ENCODE measurements at places on chromosomes 4 and X.

GRCh38 chrX:51694254-51694653 lies 11.6 kb upstream of the CENPVL2 start:
- H3K27ac ChIP-seq: no peak overlapping the region
- H3K4me1 ChIP-seq: no peaks in the 10 kb centered on the region
- no peak for DNase-seq
- no peak overlapping the region for H3K4me3 ChIP-seq
- H3K36me3 ChIP-seq: no peaks in the 10 kb centered on the region

GRCh38 chr4:148634476-148634875 lies 192.3 kb upstream of the NR3C2 start:
- H3K36me3 ChIP-seq: 0 out of 2 replicates have a peak, but pooled peaks cover 2% of the 10 kb centered on the region
- no peak overlapping the region for H3K4me3 ChIP-seq
- H3K27ac ChIP-seq: no peak overlapping the region
- H3K27me3 ChIP-seq: no peaks in the 10 kb centered on the region

GRCh38 chr4:102783006-102783405 lies 22.2 kb upstream of the MANBA start:
- DNase-seq: no peak
- no peaks in the 10 kb centered on the region for H3K27me3 ChIP-seq
- H3K4me3 ChIP-seq: no peak overlapping the region

DNA sequence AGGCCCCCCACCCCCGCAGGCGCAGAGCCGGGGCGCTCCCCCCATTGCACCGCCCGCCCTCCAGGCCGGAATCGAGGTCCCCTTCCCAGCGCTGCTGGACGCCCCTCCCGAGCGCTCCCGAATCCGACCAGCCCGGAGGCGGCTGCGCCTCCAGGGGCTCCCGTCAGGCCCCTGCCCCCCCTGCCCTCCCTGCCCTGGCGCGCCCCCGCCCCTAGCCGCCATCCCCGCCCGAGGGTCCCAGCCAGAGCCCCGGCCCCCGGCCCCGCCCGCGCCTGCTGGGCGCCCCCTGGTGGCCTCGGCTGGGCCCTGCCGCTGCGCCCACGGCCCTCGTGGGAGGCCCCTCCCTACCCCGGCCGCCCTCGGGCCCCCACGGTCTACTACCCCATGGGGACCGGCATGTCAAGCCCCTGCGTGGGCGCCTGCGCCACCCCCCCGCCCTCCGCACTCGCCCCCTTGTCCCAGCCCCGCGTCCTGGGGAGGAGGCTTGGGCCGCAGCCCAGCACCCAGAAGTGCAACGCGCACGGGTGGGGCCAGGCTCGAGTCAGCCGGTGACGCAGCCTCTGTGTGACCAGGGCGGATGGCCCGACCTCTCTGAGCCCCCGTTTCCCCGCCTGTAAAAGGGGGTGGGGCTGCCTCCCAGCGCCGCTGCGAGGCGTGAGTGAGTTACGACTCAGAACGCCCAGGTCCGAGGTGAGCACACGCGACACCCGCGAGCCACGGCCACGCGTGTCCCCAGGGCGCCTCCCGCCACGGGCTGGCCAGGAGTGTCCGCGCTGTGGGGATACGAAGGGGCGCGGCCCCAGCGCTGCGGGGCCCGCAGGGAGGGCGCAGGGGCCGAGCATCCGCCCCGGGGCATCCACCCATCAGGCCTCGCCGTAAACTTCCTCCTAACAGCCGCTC lies 104.9 kb downstream of the FAM53A start:
- peaks cover 7% of the 10 kb centered on the region for H3K4me1 ChIP-seq
- H3K4me3 ChIP-seq: peak overlapping the region; percentile 30
- H3K36me3 ChIP-seq: no peaks in the 10 kb centered on the region

GRCh38 chrX:39331082-39331704 lies 529.9 kb downstream of the MID1IP1 start:
- no peak for DNase-seq
- H3K4me3 ChIP-seq: no peak overlapping the region
- no peak overlapping the region for H3K27ac ChIP-seq
- H3K27me3 ChIP-seq: no peaks in the 10 kb centered on the region
- H3K36me3 ChIP-seq: no peaks in the 10 kb centered on the region

GRCh38 chr4:95517576-95518345 lies 31.0 kb downstream of the UNC5C start:
- no peaks in the 10 kb centered on the region for H3K4me1 ChIP-seq
- H3K36me3 ChIP-seq: no peaks in the 10 kb centered on the region
- no peak overlapping the region for H3K4me3 ChIP-seq
- no peak overlapping the region for H3K27ac ChIP-seq
- H3K27me3 ChIP-seq: no peaks in the 10 kb centered on the region
- DNase-seq: no peak

- H3K4me1 ChIP-seq: peaks cover 2% of the 10 kb centered on the region
- no peak overlapping the region for H3K4me3 ChIP-seq
- DNase-seq: no peak
Measured at GRCh38 chrX:71923516-71923915, 12.9 kb downstream of the NHSL2 start.

DNA sequence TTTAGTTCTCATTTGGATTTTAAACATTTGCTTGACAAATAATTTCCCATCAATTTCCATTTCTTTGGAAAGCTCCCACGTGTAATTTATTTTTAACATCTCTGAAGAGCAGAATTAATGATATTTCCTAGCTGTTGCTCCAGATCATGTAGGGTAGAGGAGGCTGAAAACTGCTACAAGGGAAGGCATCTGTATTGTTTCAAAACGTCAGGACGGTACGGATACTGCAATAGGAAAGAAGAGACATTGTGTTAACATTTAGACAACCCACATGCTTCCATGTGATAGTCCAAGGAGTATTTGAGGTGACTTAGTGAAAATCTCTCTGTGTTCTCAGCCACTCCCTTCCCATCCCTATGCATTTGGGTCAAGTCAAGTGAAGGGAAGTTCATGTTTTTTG lies 15.4 kb upstream of the ADH1B start:
- H3K36me3 ChIP-seq: no peaks in the 10 kb centered on the region
- no peak overlapping the region for H3K27ac ChIP-seq
- no peaks in the 10 kb centered on the region for H3K4me1 ChIP-seq
- no peak overlapping the region for H3K4me3 ChIP-seq

- H3K27ac ChIP-seq: no peak overlapping the region
- H3K4me3 ChIP-seq: no peak overlapping the region
- no peak for DNase-seq
- H3K27me3 ChIP-seq: no peaks in the 10 kb centered on the region
- H3K36me3 ChIP-seq: no peaks in the 10 kb centered on the region
Measured at GRCh38 chr4:94947681-94948108, 189.9 kb downstream of the BMPR1B start.

DNA sequence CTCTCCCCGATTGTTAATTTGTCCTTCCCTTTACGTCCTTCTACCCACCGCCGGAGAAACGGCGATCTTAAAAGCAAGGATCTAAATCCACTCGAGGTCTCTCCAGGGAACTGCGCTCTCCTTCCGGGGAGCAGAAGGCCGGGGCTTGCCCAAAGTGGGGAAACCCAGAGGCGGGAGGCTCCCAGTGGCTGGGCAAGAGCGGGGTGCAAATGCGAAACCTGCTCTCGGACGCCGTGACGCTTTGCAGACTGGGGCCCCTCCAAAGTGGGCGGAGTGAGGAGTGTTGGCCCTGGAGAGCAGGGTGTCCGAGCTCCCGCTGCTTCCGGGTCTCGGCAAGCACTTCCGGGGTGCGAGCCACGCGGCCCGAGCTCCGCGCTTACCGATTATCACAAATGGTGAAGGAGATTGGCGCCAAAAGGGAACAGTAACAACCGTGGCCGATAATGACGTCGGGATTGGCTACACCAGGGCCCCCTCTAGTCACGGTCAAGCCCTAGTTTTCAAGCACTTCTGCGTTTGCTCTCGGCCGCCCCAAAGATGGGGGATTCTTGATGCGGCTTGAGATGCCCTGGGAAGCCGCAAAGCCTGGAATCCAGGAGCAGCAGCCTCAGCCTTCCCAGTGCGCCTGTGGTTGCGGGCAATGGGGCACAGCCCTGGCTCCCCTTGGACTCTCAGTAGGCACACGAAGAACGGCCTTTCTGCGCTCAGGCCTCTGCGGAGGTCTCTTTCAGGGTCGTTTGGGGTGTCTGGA lies 29.0 kb downstream of the HAND2 start:
- no peak for DNase-seq
- peak overlapping the region; percentile 54 for H3K4me3 ChIP-seq
- H3K27ac ChIP-seq: no peak overlapping the region
- H3K4me1 ChIP-seq: peaks cover 2% of the 10 kb centered on the region
- peaks cover 59% of the 10 kb centered on the region for H3K27me3 ChIP-seq

- H3K27ac ChIP-seq: no peak overlapping the region
- no peaks in the 10 kb centered on the region for H3K4me1 ChIP-seq
- H3K36me3 ChIP-seq: peaks cover 12% of the 10 kb centered on the region
- no peak for DNase-seq
- H3K4me3 ChIP-seq: peak overlapping the region; percentile 72
Measured at GRCh38 chr4:39528061-39528465, 824 bp upstream of the UGDH start.

DNA sequence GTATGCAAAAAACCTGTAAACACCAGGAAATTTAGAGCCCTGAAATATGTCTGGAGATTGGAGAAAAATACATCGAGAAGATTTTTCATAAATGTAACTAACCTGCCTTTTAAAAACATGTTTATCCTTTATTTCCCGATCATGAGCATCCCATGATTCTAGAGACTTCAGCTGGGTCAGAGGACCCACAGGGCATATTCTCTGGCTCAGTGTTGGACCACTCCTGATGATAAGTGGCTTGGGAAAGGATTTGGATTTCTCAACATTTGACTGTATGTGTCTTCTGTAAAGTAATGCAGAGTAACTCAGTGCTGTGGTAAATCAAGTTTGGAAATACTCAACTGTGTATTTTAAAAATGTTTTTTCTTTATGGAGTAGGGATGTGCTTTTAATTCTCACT lies 40.0 kb upstream of the ANK2 start:
- no peaks in the 10 kb centered on the region for H3K4me1 ChIP-seq
- H3K27me3 ChIP-seq: no peaks in the 10 kb centered on the region
- H3K27ac ChIP-seq: no peak overlapping the region
- H3K36me3 ChIP-seq: no peaks in the 10 kb centered on the region
- no peak overlapping the region for H3K4me3 ChIP-seq

DNA sequence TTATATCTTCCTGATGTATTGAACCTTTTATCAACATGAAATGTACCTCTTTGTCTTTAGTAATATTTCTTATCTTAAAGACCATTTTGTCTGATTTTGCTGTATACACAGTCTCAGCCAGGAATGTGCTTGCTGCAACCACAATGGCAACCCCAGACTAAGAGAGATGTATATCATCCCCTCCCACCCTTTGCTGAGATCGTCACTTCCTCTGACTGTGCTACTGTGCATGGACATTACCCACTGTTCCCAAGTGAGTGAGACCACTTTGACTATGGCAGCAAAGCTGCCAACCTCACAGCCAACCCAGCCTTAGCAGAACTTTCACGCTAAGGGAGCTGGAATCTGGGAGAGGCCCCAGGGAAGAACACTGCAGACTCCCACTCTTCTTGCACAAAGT lies 46.0 kb downstream of the EIF2S3 start:
- no peak overlapping the region for H3K27ac ChIP-seq
- no peaks in the 10 kb centered on the region for H3K27me3 ChIP-seq
- no peaks in the 10 kb centered on the region for H3K4me1 ChIP-seq
- no peak overlapping the region for H3K4me3 ChIP-seq
- no peak for DNase-seq

DNA sequence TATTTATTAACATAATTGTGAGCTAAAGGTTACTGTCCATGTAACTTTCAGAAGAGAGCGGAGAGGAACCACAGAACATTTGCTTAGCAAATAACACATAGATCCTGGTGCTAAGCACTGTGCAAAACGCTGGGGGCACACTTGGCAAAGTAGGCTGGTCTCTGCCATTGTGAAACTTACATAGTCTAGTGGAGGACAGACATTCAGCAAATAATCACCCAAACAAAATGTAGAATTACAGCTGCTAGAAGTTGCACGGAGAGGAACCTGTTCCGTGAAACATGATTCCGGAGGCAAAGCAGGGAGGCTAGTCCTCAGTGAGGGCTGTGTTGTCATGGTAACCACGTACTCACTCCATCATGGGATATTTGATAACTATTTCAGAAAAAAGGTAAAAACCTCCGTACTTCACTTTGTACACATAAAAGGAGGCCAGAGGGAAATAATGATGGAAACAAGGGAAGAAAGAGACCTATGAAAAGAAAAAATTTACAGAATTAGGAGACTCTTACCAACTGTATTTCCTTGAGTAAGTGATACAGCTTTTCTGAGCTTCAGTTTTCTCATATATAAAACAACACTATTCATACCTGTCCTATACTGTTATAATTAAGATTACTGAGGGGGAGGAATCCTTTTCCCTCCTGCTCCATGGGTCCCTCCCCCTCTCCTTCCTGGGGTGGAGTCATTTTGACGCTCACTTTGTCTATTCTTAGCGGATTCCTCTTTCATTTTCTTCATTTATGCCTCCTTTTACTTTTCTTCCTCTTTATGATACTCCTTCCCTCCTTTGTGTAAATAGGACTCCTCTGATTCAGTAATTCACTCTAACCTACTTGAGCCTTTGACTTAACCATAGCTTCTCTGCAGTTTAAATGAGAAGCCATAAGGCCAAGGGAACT lies 825 bp upstream of the RASGEF1B start:
- peak overlapping the region; percentile 89 for H3K4me3 ChIP-seq
- DNase-seq: no peak
- no peaks in the 10 kb centered on the region for H3K36me3 ChIP-seq

GRCh38 chrX:139738581-139738980 lies 30.6 kb upstream of the MCF2 start:
- DNase-seq: no peak
- no peak overlapping the region for H3K4me3 ChIP-seq
- no peak overlapping the region for H3K27ac ChIP-seq
- H3K4me1 ChIP-seq: no peaks in the 10 kb centered on the region
- H3K36me3 ChIP-seq: no peaks in the 10 kb centered on the region

GRCh38 chr4:36255577-36255976 lies 11.3 kb upstream of the ARAP2 start:
- H3K36me3 ChIP-seq: no peaks in the 10 kb centered on the region
- H3K4me3 ChIP-seq: no peak overlapping the region
- DNase-seq: no peak
- no peaks in the 10 kb centered on the region for H3K27me3 ChIP-seq
- no peaks in the 10 kb centered on the region for H3K4me1 ChIP-seq
- no peak overlapping the region for H3K27ac ChIP-seq

DNA sequence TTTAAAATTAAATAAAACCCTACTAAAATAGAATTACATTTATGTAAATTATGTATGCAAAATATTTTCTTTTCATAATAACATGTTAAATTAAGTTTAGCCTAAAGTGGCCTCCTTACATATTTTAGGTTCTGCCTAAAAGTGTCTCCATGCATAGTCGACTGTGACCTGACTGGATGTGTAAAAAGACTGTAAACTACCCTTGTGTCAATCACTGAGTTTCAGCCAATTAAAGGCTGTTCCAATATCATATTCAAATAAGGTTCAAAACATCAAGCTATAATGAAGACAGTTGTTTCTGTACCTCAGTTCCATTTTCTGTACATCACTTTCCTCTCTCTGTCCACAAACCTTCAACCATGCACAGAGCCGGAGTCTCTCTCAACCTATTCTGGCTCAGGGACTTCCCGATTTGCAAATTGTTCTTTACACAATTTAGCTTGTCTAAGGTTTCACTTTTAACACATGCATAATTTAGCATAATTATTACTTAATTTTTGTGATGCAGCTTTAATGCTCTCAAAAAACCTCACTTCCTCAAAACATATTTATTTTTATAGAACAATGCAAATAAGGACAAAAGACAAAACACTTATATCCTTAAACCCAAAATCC lies 60.1 kb downstream of the SH3RF1 start:
- H3K27me3 ChIP-seq: no peaks in the 10 kb centered on the region
- no peak for DNase-seq
- no peak overlapping the region for H3K27ac ChIP-seq
- H3K4me1 ChIP-seq: no peaks in the 10 kb centered on the region
- H3K4me3 ChIP-seq: no peak overlapping the region

GRCh38 chr4:181502611-181503010 lies 740.6 kb upstream of the TENM3 start:
- H3K4me1 ChIP-seq: peaks cover 4% of the 10 kb centered on the region
- no peak for DNase-seq
- H3K27me3 ChIP-seq: no peaks in the 10 kb centered on the region
- no peak overlapping the region for H3K4me3 ChIP-seq
- H3K27ac ChIP-seq: no peak overlapping the region

Measured in iPS DF 6.9 (cell line).